ENCODE measurements at places on chromosomes 5 and 9.

DNA sequence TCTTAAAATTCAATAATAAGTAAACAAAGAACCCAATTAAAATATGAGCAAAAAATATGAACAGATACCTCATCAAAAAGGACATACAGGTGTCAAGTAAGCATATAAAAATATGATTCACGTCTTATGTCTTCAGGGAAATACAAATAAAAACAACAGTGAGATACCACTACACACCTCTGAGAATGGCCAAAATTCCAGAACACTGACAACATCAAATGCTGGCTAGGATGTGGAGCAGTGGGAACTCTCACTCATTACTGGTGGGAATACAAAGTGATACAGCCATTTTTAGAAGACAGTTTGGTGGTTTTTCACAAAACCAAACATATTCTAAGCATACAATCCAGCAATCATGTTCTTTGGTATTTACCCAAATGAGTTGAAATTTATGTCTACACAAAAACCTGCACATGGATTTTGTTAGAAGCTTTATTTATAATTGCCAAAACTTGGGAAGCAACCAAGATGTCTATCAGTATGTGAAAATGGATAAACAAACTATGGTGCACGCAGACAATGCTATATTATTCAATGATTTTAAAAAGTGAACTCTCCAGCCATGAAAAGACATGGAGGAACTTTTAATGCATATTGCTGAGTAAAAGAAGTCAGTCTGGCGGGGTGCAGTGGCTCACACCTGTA lies 252.3 kb downstream of the NR3C1 start:
- DNase-seq: no peak

DNA sequence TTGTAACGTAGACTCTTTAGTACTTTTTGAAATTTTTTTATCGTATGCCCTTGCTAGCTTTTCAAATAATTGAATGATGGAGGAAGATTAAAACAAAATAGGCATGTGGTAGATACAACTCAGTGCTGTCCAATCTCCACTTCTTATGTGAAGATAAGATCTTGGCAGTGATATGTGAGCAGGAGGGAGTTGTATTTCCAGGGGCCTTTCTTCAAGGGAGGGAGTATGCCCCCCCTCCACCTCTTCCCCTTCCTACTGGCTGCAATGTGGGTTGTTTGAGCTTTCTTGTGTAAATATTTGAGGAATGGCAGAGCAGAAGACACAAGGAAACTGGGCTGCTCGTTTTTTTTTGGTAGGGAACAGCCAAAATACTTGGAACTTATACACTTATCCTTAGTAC lies 374.9 kb downstream of the PSAT1 start:
- no peak for DNase-seq

- DNase-seq: no peak
Measured at GRCh38 chr5:157345067-157345466, 79.1 kb downstream of the CYFIP2 start.

DNA sequence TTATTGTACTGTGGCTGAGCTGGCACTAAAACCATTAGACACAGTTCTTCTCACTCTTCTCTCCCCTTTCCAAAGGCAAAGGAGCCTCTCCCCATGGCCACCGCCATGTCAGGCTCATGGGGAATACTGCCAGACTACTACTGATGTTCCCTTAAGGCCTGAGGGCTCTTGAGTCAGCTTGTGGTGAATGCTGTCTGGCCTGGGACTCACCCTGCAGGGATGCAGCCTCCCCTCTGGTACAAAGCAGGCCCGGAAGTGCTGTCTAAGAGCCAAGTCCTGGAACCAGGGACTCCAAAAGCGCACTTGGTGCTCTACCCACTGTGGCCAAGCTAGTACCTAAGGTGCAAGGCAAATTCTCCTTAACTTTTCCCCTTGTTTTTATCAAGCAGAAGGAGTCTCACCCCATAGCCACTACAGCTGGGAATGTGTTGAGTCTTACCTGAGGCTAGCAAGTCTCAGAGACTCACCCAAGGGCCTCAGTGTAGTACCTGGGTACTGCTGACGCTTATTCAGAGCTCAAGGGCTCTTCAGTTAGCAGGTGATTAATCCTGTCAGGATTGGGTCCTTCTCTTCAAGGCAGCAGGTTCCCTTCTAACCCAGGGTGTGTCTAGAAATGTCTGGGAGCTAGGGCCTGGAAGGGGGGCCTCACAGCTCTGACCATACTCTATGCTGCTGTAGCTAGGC lies 33.2 kb upstream of the C5orf46 start:
- DNase-seq: no peak

GRCh38 chr5:128483738-128484137 lies 54.3 kb downstream of the FBN2 start:
- DNase-seq: no peak

DNA sequence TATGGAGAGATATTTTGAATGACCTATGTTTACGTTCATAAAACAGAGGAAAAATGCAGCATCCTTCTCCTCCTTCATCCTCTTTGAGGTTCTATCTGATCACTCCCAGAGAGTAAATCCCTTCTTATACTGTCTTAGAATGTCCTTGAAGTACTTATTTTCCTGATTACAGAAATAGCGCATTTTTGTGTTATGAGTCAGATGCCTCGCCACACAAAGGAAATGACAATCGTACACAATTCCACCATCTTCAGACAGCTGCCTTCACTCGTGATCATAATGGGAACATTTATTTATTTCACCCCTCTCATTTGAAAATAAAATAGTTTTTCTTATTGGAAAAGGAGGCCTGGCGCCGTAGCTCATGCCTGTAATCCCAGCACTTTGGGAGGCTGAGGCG lies 2.4 kb upstream of the GLT6D1 start:
- DNase-seq: no peak

- no peak for DNase-seq
Measured at GRCh38 chr5:123810746-123811340, 298.9 kb downstream of the CSNK1G3 start.

GRCh38 chr5:43041669-43042175 lies 1.6 kb upstream of the ANXA2R start:
- no peak for DNase-seq

DNA sequence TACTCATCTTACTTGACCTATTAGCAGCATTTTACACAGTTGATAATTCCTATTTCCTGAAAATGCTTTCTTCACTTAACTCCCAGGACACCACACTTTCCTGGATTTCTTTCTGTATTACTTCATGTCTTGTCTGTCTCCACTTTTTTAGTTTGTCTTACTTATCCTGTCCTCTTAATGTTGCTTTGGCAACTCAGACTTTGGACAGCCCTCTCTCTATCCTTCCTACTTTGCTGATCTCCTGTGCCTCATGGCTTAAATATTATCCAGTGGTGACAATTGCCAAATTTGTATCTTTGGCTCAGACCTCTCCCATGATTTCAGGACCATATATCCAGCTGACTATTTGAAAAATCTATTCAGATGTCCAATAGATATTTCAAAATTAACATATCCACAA lies 39.8 kb upstream of the NUDT12 start:
- DNase-seq: no peak

DNA sequence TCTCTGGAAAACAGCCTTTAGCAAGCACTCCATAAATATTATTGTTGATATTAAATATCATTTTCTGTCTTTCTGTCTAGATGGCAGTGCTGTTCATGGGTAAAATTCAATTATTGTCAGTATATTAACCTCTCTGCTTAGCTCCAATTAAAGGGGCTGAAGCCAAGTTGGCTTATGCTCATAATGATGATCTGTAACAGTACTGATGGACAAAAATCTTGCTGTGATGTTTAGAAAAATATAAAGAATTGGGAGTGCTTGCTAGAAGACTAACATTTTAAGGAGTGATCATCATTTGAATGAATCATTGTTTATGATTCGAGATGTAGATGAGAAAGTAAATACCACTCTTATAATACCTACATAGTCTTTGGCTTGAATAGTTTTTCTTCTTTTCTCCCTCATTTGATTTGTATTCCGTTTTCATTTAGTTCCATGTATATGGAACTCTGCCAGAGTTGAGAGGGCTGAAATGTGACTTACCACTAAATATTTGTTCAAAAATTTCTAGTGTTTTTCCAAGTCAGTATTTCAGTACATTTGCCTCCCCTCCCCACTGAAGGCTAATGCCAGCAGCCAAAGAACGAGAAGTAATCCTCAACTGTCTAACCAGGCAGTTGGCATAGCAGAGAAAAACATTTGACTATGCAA lies 538.3 kb downstream of the CSNK1G3 start:
- DNase-seq: no peak

GRCh38 chr9:134592018-134592818 lies 49.4 kb upstream of the COL5A1 start:
- no peak for DNase-seq
